ENCODE measurements at places on chromosomes 7 and 10. TPM values are rescaled to one million over a fixed set of nuclear protein-coding genes. Genes with fewer than 3 reads are reported as not detected.

GRCh38 chr7:70657571-70657970 lies 474.4 kb upstream of the GALNT17 start:
- no peak overlapping the region for H3K4me3 ChIP-seq
- H3K36me3 ChIP-seq: no peaks in the 10 kb centered on the region
- no peak for DNase-seq
- no peak overlapping the region for H3K27ac ChIP-seq

DNA sequence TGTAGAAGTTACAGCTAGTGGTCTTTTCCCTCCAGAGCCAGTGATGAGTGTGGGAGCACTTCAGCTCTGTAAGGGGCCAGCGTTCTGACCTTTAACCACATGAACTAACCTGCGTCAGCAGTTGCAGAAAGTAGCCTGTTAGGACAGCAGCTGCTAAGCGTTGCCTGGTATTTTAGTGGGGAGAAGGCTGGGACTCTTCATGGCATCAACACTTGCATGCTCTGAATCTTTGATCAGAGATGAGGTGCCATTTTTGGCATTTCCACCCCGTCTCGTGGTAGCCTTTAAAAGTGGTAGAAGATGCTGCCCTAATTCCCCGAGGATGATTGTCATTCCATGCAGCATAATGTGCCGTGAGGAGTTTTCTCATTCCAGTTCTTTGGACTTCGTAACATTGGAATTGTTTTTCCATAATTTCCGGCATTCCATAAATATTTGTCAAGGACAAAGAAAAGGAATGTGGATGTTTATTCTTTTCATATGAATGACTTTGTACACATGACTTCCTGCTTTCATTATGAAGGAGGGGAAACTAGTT lies 92.2 kb downstream of the AVL9 start:
- H3K4me1 ChIP-seq: peaks cover 18% of the 10 kb centered on the region
- H3K27me3 ChIP-seq: no peaks in the 10 kb centered on the region
- no peak overlapping the region for H3K4me3 ChIP-seq
- DNase-seq: peak; percentile 89
- peaks cover 20% of the 10 kb centered on the region for H3K36me3 ChIP-seq

C10orf53 gene
- not detected for polyA plus RNA-seq

DNA sequence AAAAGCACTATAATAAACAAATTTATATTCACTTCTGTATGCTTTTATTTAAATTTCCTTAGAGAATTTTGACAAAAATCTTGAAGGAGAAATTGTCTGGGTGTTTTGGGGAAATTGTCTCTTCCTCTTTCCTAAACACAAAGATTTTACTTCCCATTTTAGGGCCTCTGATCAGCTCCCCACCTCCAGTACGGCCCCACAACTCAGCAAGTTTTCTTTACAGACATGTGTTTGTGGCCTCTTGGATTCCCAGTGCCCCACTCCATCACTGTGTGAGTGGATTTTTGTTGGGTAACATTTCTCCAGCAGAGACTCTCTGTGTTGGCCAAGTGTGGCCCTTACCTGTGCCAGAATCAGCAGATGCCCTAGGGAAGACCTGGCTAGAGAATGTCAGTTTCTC lies 182.8 kb upstream of the CDC14C start:
- no peak overlapping the region for H3K4me3 ChIP-seq
- H3K27ac ChIP-seq: no peak overlapping the region
- no peaks in the 10 kb centered on the region for H3K4me1 ChIP-seq
- DNase-seq: no peak
- H3K27me3 ChIP-seq: no peaks in the 10 kb centered on the region
- no peaks in the 10 kb centered on the region for H3K36me3 ChIP-seq

GLCCI1 gene
- polyA plus RNA-seq: 8.9 TPM

GRCh38 chr10:16116404-16117304 lies 256.3 kb upstream of the MINDY3 start:
- H3K36me3 ChIP-seq: no peaks in the 10 kb centered on the region
- H3K27me3 ChIP-seq: no peaks in the 10 kb centered on the region
- DNase-seq: no peak
- H3K4me3 ChIP-seq: no peak overlapping the region
- H3K4me1 ChIP-seq: no peaks in the 10 kb centered on the region

- DNase-seq: no peak
- H3K36me3 ChIP-seq: no peaks in the 10 kb centered on the region
- no peak overlapping the region for H3K27ac ChIP-seq
- H3K27me3 ChIP-seq: no peaks in the 10 kb centered on the region
- no peak overlapping the region for H3K4me3 ChIP-seq
Observed at GRCh38 chr7:47946581-47947354, 1.5 kb downstream of the PKD1L1 start.

CNPY1 gene
- polyA plus RNA-seq: not detected
